ENCODE measurements at places on chromosomes 16 and 17.

DNA sequence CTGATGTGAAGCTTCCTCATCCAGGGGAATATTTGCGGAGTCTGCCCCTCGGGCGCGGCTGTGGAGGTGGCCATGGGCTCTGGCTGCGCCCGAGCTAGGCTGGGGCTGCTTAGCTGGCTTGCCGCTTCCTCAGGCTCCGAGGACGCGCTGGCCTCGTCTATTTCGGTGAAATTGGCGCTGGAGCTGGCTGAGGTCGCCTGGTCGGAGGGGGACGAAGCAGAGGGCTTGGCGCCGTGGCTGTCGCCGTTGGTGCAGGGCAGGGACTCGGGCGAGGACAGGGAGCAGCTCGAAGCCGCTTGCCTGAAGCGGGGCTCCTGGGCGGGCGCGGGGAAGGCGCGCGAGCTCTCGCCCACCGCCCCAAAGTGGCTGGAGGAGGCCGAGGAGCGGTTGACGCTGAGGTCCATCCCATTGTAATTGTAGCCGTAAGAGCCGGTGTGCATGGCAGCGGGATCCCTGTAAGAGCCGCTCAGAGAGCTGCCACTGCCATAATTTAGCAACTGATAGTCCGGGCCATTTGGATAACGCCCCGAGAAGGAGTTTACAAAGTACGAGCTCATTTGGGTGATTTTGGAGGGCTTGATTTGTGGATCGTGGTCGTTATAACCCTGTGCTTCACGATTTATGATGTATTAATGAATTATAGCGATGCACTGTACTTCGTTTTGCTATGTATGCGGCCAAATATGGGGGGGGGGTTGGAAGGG, at the start of gene HOXB5:
TSS of gene HOXB5 (minus strand) at position 654 of the 704 bp plus-strand sequence. CDS start at position 557, 97 bp downstream.
- DNase-seq, result no peak

GRCh38 chr17:27529230-27529796, 73.1 kb downstream of the KSR1 start:
- DNase-seq, result peak; percentile 96

GRCh38 chr17:17890773-17891759, 54.3 kb upstream of the SREBF1 start:
- no peak for DNase-seq

DNA sequence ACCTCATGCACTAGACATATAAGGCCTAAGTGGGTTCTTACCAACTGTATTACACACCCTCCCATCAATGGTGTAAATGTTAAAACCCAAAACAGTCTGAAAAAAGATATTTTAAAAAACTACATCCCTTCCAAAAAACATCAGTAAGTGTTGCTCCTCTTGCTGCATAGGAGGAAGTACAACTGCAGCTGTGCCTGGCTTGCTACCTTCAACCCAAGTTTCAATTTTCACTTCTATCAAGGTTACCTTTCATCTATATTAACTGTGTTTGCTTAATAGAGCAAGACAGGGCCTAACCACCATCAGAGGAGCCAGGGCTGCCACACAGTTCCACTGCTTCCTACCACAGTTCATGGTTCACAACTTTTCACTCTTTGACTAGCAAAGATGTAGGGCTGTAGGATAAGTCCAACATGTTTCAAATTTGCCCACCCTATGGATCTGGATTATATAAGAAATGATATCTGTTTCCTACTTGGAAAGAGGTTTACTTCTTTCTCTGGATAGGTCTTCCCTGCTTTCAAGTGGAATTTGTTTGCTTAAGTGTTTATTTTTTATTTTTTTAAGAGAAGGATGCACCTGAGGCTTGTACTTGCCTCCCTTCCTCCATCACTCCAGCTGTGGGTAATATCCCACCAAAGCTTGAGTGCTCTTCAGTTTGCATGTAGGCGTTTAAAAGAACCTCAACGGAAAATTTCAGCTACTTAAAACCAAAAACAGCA, 56.7 kb downstream of the GRB7 start:
- DNase-seq, result no peak

- peak; percentile 41 for DNase-seq
Observed at GRCh38 chr16:53503991-53504663, 1.1 kb upstream of the AKTIP start.

- no peak for DNase-seq
Observed at GRCh38 chr16:12089492-12090150, 113.1 kb downstream of the SNX29 start.

DNA sequence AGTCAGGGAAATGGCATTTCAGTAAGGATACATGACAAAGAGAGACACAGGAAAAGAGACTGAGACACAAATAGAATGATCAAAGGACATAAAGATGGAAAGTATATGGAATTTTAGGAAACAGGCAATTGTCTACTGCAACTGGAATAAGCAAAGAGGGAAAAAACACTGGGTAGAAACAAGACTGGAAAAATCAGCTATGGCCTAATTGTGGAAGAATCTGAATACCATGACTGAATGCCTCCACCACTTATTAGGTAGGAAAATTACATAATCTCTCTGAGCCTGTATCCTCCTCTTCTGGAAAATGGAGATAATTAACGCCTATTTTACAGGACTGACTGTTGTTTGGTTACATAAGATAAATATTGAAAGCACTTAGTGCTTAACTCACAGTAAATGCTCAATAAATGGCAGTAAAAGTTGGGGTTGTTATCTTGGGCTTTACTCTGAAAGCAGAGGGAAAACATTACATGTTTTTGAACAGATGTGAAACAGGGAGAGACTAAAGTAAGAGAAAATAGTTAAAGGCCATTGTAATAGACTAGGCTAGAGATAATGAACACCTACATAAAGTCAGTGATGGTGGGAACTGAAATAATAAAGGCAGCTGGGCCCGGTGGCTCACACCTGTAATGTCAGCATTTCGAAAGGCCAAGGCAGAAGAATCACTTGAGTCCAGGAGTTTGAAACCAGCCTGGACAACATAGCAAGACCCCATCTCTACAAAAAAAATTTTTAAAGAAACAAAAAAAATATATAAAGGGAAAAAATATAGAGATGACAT, 63.5 kb upstream of the C17orf78 start:
- no peak for DNase-seq

- DNase-seq, result no peak
Observed at GRCh38 chr16:49461517-49461951, 87.9 kb downstream of the C16orf78 start.

DNA sequence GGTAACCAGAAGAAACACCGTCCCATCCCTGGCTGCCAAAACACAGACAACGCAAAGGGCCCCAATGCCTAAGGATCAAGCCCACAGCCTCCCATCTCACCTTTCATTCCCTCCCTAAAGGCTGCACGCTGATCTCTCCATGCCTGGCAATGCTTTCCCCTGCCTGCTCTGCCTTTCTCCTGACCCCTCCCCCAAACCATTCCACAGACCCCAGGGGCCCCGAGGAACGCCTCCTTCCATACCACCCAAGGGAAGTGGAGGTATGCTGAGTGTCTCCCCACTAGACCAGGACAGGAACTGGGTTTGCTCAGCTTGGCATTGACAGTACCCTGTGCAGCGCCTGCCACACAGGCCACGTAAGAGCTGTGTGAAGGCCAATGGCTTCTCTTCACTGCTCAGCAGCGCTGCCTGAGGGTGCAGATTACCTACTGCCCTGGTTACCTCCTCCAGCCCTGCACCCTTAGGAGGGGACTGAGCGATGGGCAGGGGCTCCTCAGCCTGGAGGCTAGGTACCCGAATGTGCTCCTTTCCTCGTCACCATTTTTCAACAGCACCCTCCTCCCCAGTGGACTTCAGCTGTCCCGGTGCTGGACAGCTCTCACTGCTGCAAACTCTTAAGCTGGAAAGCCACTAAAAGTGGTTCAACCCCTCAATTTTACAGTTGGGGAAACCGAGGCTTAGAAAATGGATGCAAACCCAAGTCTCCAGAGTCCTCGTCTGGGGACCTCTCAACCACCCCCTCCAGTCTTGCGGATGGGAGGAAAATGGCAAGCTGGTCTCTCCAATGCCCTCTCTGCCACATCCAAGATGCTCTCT, 45.0 kb downstream of the SRCIN1 start:
- DNase-seq, result no peak

DNA sequence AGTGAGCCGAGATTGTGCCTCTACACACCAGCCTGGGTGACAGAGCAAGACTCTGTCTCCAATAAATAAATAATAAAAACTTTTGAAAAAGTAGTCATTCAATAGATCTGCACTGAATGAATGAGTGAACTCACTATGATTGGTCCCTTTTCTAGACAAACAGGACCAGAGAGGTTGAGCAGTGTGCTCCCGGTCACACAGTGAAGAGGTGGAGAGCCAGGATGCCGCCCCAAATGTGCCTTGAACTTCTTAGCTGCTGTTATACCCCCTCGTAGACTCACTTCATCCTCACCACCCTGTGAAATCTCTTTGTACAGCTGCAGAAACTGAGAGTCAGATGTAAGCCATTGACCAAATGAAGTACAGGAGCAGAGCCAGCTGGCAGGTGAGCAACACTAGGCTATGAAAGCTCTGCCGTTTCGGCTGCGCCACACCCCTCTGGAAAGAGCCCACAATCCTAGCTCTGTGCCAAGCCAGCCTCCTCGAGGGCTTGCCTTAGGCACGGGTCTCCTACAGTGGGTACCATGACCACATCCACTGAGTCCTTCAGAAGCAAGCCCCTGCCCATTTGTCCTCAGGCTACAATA, 7.8 kb upstream of the KIAA0513 start:
- no peak for DNase-seq

GRCh38 chr17:79205688-79206205, 131.1 kb downstream of the ENGASE start:
- no peak for DNase-seq

- no peak for DNase-seq
Observed at GRCh38 chr16:50338371-50339231, 30.2 kb downstream of the BRD7 start.

DNA sequence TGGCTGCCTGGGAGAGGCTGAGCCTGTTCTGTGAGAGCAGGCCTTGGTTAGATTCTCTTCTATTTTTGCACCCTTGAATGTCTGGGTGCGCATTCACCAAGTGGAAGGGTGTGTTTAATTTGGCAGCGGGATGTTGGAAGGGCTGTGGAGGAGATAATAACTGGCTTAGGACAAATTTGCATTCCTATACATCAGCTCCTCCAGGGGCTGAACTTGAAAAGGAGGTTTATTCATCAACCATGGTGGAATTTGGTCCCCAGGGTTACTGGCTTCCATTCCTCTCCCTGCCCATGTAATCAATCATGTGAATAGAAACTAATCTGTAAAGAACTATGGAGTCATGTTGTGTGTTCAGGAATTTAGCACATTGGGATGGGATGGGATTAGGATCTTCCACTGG, 100.2 kb upstream of the FOXF1 start:
- DNase-seq, result no peak

DNA sequence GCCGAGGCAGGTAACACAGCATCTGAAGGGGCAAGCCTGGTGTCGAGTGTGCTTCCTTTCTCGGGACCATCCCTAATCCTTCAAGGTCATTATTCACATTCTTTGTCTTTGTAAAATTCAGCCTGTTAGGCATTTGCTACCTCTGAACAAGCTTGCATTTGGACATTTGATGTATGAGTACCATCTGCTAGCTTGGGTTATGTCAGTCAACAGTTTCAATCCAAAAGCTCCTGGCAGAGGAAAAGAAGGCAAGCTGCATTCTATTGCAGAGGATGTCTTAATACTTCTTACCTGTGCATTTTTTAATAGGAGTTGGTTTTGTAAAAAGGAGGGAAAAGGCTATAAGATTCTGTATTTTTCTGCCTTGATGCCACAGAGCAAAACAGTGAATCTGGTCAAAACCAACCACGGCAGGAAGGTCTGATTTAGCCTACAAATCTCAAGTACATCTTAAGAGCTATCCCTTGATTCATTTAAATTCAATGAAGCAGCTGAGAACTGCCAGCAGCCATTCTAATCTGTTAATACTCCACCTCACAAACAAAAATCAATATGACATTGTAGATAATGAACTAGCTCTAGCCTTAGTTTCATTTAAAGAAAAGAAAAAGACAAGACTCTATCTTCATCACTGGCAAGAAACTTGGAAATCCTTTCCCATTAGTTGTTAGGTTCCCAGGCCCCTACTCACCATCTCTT, 39.0 kb downstream of the TEX2 start:
- peak; percentile 95 for DNase-seq

GRCh38 chr17:29163563-29163962, 16.6 kb downstream of the MYO18A start:
- DNase-seq, result peak; percentile 83

DNA sequence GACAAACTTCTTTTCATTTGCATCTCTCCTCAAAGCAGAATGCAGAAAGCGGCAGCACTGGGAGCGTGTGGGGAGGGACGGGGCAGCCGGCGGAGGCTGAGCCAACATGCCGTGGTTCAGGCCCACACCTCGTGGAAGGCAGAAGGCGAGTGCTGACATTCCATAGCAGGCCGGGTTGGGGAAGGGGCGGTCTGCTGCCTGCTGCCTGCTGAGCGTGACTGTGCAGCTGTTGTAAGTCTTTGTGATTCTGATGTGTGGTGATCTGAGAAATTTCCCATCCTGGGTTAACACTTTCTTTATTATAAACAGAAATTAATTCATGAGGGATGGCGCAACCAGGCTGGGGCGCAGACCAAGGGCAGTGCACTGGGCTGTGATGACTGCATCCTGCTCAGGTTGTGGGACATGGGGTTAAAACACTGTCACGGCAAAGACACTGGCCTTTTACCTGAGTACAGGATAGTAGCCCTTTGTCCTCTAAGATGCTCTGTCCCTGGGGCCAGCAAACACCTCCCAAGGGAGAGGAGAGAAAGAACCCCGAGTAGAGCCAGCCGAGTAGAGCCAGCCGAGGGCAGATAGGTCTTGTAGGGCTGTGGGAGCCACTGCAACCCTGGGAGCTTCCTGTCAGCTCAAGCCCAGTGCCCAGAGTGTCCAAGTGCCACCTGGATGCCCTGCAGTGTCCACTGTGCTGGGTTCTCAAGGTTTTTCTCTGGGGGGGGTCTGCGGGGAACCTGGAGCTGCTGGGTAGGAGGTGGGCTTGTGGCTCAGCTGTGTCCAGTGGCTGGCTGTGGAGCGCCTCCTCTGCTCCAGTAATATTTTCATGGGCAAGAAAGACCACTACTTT, 8.8 kb upstream of the DNASE1 start:
- DNase-seq, result no peak

- no peak for DNase-seq
Observed at GRCh38 chr17:74410001-74410443, 21.9 kb upstream of the GPRC5C start.

DNA sequence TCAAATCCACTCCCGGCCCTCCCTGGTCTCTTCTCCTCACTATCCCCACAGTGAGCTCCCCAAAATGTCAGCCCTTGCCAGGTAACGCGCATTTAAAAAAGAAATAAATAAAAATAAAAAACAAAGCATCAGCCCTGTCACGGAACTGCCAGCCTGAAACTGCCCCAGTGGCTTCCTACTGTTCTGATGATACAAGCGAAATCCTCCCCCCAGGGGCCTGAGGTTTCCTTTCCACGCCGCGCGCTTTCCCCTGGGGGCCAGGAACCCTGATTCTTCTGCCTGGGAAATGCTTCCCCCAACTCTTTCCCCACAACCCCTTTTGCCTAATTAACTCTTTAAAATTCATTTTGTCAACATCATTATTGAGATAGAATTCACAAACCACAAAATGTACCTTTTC, 12.2 kb upstream of the RPH3AL start:
- DNase-seq, result no peak
